ENCODE measurements at places on chromosomes 2 and 18.

- peak; percentile 67 for DNase-seq
Observed at GRCh38 chr2:40138314-40138713, 313.6 kb downstream of the SLC8A1 start.

GRCh38 chr2:160674146-160674750, 180.6 kb upstream of the RBMS1 start:
- DNase-seq: no peak

- no peak for DNase-seq
Observed at GRCh38 chr2:117199511-117199910, 615.0 kb upstream of the DDX18 start.

DNA sequence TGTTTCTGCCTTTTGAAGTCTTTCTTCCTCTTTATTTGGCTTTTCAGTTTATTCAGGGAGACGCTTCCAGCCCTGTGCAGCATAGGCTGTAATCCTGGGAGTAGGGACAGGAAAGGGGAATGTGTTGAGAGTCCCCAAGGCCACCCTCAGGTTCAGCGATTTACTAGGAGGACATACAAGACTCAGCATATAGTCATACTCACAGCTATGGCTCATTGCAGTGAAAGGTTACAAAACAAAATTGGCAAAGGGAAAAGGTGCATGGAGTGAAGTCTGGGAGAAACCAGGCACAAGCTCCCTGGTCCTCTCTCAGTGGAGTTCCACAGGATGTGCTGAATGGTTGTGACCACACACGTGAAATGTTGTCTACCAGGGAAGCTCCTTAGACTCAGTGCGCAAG, 49.6 kb upstream of the ZNF638 start:
- DNase-seq: no peak

DNA sequence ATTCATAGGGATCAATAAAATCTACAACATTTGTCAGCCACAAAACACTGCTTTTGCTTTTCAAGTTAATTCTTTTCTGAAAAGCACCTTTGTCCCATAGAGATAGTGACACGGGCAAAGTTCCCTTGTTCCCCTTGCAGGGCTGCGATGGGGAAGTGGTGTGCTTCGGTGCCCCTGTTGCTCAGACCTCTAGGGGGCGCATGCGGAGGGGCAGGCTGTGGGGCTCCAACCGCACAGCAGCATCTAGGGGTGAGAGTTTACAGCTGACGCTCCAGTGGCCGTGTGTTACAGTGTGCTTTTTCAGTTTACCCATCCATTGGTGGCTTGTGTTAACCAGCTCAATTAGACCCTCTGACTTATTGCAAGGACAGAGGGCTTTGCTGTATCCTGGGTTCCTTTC, 1432.2 kb upstream of the ACVR2A start:
- no peak for DNase-seq

DNA sequence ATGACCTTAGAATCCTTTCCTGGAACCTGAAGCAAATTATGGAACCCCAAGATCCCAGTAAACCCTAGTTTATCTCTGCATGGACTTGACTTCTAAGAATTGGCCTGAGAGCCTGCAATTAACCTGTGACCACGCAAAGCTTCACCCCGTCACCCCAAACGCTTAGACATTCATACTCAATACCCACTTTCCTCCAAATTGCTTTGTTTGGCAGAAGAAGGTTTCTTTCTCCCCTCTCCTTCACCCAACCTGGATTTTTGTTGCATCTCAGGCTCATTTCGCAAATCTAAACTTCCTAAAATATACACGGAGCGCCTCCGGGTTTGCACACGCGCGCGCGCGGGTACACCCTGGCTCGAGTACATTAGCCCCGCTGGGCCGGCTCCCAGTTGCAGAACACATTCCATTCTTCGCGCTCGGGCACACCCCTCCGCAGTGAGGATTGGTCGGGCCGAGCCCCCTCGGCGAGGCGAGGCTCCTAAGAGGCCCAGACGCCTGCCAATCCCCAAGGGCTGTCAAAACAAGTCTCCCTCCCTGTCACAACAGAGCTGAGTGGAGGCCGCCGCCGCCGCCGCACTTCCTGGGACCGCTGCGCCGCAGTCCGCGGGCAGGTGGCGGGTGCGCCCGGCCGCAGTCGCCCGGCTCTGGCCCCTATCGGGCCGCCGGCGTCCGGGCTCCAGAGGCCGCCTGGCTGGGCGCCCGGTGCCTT, at the start of gene PLCL1:
Gene PLCL1 (plus strand): TSS at position 545 of the 709 bp plus-strand sequence.
- DNase-seq: peak; percentile 99

- DNase-seq: peak; percentile 100
Observed at GRCh38 chr2:64750817-64751285, 97.1 kb upstream of the SERTAD2 start.

GRCh38 chr2:69549421-69549820, 94.1 kb downstream of the AAK1 start:
- no peak for DNase-seq

GRCh38 chr18:50527636-50528307, 32.1 kb upstream of the MAPK4 start:
- DNase-seq: no peak

- peak; percentile 15 for DNase-seq
Observed at GRCh38 chr18:14930076-14930475, 182.1 kb downstream of the ANKRD30B start.

- DNase-seq: no peak
Observed at GRCh38 chr2:197274349-197274748, 36.2 kb downstream of the ANKRD44 start.

DNA sequence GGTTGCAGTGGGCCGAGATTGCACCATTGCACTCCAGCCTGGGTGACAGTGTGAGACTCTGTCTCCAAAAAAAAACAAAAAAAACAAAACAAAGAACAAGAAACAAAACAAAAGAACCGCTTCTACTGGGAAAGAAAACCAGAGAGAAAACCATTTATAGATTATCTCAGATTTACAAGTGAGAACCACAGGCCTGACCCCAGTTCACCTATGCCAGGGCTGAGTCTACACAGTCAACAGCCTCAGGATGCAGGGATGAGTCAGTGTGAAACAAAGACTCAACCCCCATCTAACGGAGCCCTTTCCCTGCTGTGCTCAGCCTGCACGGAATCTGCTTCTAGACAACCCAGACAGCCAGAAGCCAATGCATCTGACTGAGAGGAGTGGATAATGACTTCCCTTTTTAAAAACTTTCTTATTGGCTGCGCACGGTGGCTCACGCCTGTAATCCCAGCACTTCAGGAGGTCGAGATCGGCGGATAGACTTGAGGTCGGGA, 25.5 kb upstream of the YWHAQ start:
- peak; percentile 92 for DNase-seq

DNA sequence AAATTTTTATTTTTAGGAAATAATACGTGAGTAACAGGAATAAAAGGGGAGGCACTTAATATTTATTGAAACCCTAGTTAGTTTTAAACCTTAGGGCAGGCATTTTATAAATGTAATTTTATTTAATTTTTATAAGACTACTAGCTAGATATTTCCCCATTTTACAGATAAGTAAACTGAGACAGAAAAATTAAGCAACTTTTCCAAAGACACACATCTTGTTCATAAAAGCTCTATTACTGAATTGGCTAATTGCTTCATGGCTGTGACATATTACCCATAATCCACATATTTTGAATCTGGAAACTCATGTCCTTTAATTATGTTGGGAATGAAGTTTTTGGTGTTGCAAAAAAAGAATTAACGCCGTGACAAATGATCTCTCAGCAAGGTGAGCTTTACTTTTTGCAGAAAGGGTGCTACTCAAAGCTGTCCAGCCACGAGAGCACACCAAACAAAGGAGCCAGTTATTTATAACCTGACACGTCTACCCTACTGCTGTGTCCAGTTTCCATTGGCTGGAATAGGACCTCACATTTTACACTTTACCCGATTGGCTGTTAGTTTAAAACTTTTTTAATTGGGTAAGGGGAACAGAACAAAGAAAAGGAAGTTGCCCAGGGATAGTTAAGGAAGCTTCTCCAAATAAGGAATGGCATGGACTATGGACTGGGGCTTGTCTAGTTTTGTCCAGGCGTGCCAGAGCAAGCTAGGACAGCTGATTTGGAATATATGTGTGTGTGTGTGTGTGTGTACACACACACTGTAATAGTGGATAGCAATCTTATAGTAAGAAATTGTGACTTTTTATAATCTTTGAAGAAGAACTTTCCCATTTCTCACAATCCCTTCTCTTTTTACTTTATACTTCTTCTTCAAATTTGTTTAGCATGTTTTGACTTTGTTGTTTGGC, 54.2 kb downstream of the COMMD1 start:
- DNase-seq: no peak

- DNase-seq: no peak
Observed at GRCh38 chr2:160114020-160114419, 51.6 kb upstream of the PLA2R1 start.

GRCh38 chr18:55593888-55594287, 5.9 kb upstream of the TCF4 start:
- no peak for DNase-seq

DNA sequence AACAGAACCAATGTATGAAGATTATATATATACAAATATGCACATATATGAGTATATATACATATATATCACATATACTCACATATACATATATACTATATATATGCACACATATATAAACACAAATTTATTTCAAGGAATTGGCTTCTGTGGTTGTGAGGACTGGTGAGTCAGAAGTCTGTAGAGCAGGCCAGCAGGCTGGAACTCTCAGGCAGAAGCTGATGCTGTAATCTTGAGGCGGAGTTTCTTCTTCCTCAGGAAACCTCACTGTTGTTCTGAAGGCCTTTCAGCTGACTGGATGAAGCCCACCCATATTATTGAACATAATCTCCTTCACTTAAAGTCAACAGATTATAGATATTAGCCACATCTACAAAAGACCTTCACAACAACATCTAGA, 143.9 kb upstream of the CREB1 start:
- no peak for DNase-seq

DNA sequence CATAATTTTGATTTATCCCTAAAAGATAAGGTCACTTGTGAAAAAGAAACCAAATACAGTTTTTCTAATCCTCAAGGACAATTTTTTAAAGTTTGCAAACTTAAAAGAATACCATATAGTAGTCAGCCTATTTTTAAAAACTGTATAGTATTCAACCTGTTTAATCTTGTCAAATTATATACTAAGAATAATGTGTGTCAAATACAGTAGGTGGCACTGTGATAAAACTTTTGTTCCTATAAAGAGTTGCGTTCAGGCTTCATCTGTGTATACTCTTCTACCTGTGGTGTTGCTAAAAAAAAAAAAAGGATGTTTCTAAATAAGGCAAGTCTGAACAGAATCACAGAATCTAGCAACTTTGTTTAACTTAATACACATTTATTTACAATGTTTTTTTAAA, 68.6 kb downstream of the CCDC138 start:
- DNase-seq: no peak

DNA sequence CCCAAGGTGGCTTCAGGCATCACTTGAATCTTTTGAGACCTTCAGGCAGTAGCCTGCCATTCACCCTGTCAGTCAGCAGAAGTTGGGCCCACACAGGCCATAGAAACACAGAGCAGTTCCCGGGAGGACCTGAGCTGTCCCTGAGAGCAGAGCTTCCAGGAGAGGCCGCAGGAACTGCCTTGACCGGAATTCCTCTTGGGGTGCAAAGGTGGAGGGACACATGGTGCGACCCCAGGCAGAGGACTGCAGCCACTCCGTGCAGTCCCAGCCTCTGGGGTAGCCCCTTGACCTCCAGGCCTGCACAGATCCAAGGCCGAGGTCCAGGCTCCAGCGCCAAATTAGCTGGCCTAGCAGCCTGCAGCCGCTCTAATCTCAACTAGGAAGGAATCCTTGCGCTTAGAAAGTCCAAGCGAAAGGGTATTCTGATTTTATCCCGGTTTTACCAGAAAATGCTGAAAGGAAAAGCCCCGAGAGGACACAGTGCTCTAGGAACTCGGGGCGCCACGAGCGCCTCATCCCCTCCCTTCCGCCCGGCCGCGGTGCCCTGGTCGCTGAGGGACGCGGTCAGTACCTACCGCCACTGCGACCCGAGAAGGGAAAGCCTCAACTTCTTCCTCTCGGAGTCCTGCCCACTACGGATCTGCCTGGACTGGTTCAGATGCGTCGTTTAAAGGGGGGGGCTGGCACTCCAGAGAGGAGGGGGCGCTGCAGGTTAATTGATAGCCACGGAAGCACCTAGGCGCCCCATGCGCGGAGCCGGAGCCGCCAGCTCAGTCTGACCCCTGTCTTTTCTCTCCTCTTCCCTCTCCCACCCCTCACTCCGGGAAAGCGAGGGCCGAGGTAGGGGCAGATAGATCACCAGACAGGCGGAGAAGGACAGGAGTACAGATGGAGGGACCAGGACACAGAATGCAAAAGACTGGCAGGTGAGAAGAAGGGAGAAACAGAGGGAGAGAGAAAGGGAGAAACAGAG, 5.4 kb downstream of the SIX2 start:
- DNase-seq: no peak

DNA sequence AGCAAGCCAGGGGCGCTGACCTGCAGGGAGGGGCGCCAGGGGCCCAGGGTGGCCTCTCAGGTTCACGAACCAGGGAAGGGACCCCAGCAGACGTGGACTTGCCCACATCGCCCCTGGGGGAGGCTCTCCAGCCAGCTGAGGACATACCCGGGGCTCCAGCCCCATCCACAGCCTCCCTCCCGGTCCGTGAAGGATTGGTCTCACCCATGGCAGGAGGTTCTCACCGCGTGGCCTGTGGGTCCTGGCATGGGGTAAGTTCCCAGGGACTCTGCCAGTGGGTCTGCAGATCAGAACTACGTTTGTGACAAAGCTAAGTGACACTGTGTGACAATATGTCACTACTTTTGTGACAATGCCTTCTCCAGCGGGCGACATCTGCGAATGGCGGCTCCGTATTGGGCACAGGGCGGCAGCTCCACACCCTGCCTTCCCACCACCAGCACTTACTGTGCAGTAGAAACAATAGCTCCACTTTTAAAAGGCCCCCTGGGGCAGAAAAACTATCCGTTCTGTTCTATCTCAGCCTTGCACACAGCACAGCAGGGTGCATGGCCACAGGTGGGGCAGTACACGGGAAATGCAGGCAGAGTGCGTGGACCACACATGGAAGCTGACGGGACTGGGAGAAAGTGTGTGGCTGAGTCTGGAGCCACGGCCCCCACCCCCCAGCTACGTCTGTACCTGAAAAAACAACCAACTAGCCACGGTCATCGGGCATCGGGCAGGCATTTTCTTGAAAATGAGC, 65.2 kb upstream of the CTDP1 start:
- peak; percentile 50 for DNase-seq

GRCh38 chr18:34999756-35000289, 41.4 kb upstream of the MAPRE2 start:
- DNase-seq: no peak

- DNase-seq: no peak
Observed at GRCh38 chr2:75603477-75603876, 42.7 kb upstream of the EVA1A start.

DNA sequence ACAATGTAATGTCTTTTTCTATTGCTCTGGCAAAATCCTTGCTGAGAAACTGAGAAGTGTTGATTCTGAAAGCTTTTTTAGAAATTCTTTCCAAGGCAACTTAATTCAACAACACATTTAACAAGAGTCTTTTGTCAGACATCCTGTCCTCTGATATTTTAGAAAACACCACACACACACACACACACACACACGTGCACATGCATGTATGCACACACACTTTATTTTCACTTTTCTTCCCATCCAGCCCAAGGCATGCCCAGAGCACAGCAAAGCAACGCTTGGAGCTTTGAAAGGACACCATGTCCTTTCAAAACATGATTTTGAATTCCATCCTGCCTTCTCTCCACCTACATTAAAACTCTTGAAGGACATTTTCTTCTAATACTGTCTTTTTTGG, 116.1 kb downstream of the ATL2 start:
- DNase-seq: no peak

- no peak for DNase-seq
Observed at GRCh38 chr2:54012538-54013141, 41.8 kb upstream of the PSME4 start.

All from islet precursor cell (in vitro differentiated cells).